ENCODE measurements at places on chromosomes 1 and 21. TPM values are rescaled to one million over a fixed set of nuclear protein-coding genes. Genes with fewer than 3 reads are reported as not detected.

The CHODL gene
- 0.42 TPM for total RNA-seq

The TEX38 gene
- not detected for total RNA-seq

The RIPPLY3 gene
- not detected for total RNA-seq

The RIPK4 gene
- 1.0 TPM for total RNA-seq

The IQGAP3 gene
- total RNA-seq = 0.43 TPM

The KCNQ4 gene
- total RNA-seq = 10.3 TPM

The DNAJC28 gene
- 1.6 TPM for total RNA-seq

The DMBX1 gene
- not detected for total RNA-seq

The GPR3 gene
- 0.37 TPM for total RNA-seq

The CATSPER4 gene
- total RNA-seq = not detected

The SYTL1 gene
- total RNA-seq = 1.6 TPM

The FMO3 gene
- total RNA-seq = 0.90 TPM

The SGIP1 gene
- 25.6 TPM for total RNA-seq

The EDN2 gene
- total RNA-seq = not detected

The C1orf94 gene
- not detected for total RNA-seq

The OPTC gene
- not detected for total RNA-seq

The AADACL3 gene
- total RNA-seq = not detected

The HHIPL2 gene
- total RNA-seq = 0.38 TPM

The B3GALT2 gene
- total RNA-seq = 0.88 TPM

The CHI3L1 gene
- 26.7 TPM for total RNA-seq

The KCNE2 gene
- total RNA-seq = not detected

The IFNAR2 gene
- total RNA-seq = 26.7 TPM

The CD160 gene
- not detected for total RNA-seq
